RKO (cell line): ENCODE measurements at places on chromosomes 4 and X.

- no peak for DNase-seq
Measured at GRCh38 chr4:55795341-55795740, 24.2 kb upstream of the EXOC1L start.

DNA sequence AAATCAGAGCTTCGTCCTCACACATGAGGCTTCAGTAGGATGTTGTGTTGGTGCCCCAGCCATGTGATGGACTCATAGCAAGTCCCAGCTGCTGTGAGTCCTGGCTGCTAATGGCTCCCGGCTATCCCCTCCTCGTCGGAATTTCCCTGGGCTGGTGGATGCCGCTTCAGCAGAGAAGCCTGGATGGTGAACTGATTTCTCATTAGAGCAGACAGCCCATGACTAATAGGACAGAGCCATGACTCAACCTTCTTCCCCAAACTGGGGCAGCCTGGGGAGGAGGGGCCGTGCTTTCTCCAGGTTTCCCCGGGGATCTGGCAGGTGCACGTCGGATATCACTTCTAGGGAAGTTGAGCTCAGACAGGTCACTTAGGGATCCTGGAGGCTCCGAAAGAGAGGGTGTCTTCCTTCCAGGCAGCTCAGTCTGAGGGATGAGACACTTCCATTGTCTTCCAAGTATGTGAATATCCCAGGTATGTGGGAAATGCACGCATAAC lies 112.7 kb downstream of the ASMT start:
- peak; percentile 58 for DNase-seq

DNA sequence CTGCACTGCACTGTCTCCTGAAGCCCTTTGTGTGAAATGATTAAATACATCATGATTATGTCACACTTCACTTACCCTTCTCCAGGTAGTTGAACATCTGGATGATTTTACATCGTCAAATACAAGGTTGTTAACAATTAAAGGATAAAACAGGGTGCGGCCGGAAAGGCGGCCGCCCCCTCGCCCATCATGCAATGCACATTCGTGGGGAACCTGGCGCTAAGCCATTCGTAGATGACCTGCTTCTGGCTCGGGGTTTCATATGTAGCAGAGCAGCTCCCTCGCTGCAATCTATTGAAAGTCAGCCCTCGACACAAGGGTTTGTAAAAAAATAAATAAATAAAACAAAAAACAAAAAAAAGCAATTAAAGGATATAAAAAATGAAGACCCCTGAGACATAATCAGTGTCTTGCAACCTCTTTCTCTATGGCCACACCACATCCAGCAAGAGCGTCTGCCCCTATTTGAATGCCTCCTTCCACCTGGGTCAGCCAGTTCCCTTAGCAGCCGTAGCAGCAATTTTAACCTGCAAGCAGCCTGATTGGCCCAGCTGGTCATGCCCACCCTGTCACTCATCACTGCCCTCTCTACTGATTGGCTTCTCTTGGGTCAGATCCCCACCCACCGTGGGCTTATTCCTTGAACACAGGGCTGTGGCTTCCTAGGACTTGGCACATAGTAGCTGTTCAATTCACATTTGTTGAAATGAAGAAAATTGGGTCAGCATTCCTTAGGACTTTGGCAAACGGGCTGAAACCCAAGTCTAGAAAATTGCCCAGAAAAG lies 147.8 kb upstream of the PSAPL1 start:
- DNase-seq, result peak; percentile 7

GRCh38 chr4:85598936-85599335 lies 124.0 kb downstream of the ARHGAP24 start:
- no peak for DNase-seq

GRCh38 chr4:36392916-36393315 lies 111.5 kb downstream of the DTHD1 start:
- peak; percentile 8 for DNase-seq
